ENCODE measurements at places on chromosomes 5 and 9.
A peak's percentile ranks its signal among the peaks of the same experiment; 100 is the strongest.

DNA sequence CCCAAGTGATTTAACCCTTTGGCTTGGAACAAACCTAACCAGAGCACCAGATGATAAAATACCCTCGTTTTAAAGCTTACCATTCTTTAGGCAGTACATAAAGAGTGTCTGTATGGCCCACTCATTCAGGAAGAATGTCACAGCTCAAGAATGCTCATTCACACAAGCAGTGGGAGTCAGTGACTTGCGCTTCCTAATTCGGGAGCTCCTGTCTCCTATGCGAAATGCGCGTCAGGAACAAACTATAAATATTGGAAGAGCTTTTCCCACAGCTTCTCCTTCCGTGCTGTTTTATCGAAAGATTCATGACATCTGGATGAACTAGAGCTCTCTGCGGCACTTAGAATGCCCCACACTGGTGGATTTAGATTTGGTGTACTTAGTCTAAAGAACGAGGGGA lies 66.6 kb downstream of the NTRK2 start:
- DNase-seq: no peak

- DNase-seq: no peak
Observed at GRCh38 chr5:124461941-124462340, 284.5 kb downstream of the ZNF608 start.

GRCh38 chr5:1814183-1815020 lies 13.2 kb downstream of the NDUFS6 start:
- no peak for DNase-seq

DNA sequence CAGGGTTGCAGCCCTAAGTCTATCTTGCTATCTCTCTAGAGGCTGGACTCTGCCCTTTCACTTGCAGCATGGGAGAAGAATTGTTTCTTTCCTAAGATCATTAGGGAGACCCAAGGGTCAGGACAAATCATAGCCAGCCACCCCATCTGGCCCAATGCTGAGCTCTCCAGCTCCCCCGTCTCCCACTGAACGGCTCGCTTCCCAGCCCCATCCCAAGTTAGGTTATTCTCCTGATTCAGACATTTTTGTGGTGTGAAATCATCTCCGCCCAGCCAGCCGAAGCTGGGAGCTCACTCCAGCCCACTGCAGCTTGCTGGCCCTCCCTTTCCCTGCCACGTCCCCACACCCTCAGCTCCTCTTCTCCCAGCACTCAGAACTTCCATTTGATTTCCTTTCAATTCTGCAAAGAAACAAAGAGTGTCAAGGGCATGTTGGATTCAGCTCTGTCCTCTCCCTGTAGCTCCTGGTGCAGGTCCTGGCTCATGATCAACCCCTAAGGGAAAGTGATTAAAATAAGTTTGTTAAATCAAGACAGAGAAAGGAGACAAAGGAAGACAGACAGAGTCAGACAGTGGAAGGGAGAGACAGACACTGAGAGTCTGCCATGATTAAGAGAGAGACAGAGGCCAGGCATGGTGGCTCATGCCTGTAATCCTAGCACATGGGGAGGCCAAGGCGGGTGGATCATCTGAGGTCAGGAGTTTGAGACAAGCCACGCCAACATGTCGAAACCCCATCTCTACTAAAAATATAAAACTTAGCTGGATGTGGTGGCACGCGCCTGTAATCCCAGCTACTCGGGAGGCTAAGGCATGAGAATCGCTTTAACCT lies 12.6 kb upstream of the SPARC start:
- DNase-seq: no peak

- no peak for DNase-seq
Observed at GRCh38 chr5:138937392-138938387, 62.6 kb upstream of the LRRTM2 start.

- no peak for DNase-seq
Observed at GRCh38 chr5:53825016-53825415, 264.6 kb downstream of the NDUFS4 start.

GRCh38 chr5:11047625-11048024 lies 286.6 kb upstream of the DAP start:
- no peak for DNase-seq

DNA sequence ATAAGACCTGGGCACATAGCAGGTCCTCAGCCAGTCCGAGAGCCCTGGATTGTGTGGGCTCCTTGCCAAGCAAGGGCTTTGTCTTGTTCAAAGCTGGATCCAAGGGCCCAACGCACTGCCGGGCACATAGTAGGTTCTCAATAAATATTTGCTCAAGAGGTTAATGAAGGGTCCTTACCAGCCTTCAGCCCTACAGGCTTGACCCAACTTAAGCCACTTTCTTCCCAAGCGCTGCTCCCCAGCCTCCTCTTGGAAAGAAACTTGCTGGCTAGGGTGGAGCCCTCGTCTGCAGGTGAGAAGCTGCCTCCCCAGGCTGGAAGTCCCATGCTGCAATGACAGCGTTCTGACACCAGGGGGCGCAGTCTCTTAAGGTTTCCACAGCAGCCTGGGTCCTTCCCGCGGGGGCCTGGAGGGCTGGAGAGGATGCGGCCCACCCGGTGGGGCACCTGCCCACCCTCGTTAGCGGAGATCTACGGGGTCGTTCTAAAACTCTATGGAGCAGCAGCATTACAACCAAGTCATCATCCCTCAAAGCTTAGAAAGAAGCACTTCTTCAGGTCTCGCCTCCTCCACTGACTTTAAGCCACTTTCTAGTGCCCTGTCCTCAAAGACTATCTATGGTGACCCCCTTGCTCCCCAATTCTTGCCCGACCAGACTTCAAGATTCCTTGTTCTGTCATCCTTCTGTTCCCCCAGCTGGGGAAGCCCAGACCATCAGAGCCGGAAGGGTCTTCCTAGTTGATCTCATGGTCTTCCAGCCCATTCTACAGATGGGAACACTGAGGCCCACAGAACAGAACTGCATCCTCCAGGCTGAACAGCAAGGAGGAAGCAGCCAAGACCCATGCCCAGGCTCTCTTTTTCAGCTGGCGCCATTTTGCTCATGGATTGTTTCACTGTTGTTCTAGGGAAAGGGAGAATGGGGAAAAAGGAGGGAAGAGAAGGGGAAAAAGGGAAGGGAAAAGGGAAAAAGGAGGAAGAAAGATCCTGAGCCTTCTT lies 115.4 kb downstream of the LHX2 start:
- peak; percentile 39 for DNase-seq

- no peak for DNase-seq
Observed at GRCh38 chr5:76177978-76178377, 94.8 kb downstream of the SV2C start.

GRCh38 chr9:536597-537511 lies 304.6 kb upstream of the DMRT1 start:
- no peak for DNase-seq

DNA sequence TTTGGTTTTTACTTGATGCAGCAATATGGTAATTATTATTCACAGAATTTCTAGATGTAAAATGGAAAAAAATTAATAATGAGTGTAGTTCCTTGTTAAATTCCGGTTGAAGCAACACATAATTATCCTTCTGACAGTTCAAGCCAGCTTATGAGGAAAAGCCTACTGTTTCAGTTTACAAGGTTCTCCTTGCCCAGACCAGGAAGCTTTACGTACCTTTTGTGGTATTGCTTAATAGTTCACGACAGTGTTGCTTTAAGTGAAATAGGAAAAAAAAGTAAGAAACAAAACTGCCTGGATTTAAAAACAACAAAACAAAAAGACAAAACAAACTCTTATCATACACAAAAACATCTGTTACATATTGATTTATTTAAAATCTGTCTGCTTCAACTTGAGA lies 547.3 kb upstream of the C9orf72 start:
- no peak for DNase-seq

DNA sequence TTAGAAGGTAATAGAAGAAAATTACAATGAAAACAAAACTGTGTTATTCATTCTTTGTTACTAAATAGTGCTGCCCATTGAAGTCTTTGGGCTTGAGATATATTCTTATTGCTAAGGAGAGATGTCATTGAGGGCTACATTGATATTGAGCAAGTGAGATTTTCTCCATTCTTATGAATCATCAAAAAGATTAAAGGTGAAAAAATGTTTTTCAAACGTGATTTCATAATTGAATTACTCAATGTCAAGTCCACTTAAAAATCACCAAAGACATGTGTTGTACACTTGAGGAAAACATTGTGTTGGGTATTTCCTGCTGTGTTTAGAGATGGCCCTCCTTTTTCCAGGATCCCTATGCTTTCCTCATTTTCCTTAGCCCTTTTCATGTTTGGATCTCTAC lies 448.1 kb downstream of the NFIB start:
- no peak for DNase-seq

- no peak for DNase-seq
Observed at GRCh38 chr9:22257026-22257816, 189.4 kb upstream of the DMRTA1 start.
